CD4-positive, alpha-beta memory T cell (primary cell): ENCODE measurements at places on chromosomes 2 and 18.

- DNase-seq, result peak; percentile 7
These were observed 584 bp downstream of the BOLA3 start for GRCh38 chr2:74146929-74147726.

DNA sequence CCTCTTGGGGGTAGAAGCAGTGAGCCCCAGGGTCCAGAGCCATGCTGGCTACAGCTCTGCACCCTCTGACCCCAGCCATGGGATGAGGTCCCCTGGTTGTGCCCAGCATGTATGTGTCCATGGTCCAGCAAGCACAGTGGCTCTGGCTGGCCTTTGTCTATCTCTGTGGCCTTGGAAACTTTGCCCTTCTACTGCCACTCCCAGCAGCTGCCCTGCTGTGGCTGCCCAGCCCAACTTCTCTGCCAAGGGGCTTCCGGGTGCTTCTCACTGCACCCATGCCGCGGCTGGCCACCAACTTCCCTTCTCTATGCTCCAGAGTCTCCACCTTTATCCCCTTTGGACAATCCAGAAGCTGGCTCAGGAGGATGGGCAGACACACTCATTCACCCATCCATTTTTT is 18.8 kb downstream of the TMEM185B start:
- no peak for DNase-seq

DNA sequence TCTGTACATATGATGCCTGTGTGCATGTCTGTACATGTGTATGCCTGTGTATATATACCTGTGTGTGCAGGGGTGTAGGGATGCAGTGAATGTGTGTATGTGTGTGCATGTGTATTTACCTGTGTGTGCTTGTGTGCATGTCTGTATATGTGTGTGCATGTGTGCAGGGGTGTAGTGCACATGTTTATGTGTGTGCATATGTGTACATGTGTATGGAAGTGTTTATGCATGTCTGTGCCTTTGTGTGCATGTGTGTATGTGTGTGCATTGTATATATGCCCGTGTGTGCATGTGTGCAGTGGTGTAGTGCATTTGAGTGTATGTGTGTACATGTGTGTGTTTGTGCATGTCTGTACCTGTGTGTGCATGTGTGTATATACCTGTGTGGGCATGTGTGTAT is 51.0 kb upstream of the TMEM18 start:
- no peak for DNase-seq

DNA sequence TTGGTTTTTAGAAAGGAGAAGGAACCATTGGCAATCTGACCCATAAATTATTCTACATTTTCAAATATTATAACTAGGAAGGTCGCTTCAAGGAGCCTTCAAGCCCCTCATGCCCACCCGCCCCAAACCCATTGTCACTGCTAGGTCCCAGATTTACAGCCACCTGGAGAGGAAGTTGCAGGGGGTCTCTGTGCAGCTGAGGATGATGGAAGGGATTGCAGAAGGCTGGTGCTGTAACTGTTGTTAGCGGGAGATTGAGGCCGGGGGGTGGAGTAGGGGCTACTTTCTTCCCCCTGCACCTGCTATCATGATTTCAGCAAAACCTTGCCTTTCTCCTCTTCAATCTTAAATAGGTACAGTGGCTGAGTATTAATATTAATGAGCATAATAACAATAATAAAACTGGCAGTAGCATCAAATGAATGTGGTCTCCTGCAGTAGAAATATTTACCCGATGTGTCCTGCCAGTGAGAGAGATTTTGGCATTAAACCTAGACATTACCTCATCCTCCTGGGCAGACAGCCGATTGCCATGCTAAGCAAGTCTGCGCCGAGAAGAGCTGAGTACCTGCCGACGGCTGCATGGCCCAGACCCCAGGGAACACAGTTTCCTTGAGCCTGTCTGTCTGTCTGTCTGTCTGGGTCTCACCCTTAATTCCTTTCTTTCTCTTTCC is 225.4 kb downstream of the FAM210A start:
- no peak for DNase-seq

GRCh38 chr2:1493431-1494126 is 80.3 kb downstream of the TPO start:
- no peak for DNase-seq

- DNase-seq, result peak; percentile 10
These were observed 210.0 kb downstream of the RBM43 start for GRCh38 chr2:151051574-151052220.
